Daoy (cell line): ENCODE measurements at places on chromosomes 11 and 22. TPM values are rescaled to one million over a fixed set of nuclear protein-coding genes. Genes with fewer than 3 reads are reported as not detected.
A peak's percentile ranks its signal among the peaks of the same experiment; 100 is the strongest.

Gene OR8G1
- not detected in 2 replicates for total RNA-seq

Gene ACR
- not detected in 2 replicates for total RNA-seq

Gene C22orf42
- not detected in 2 replicates for total RNA-seq

GRCh38 chr11:94171693-94172440 lies 43.2 kb downstream of the PANX1 start:
- peak; percentile 55 for DNase-seq

- peak; percentile 96 for DNase-seq
Observed at GRCh38 chr11:122197066-122197987, 81.3 kb upstream of the BLID start.
